ENCODE measurements at places on chromosomes 16 and 17.

GRCh38 chr17:39636587-39636926 lies 387 bp upstream of the STARD3 start:
- no peak for DNase-seq

DNA sequence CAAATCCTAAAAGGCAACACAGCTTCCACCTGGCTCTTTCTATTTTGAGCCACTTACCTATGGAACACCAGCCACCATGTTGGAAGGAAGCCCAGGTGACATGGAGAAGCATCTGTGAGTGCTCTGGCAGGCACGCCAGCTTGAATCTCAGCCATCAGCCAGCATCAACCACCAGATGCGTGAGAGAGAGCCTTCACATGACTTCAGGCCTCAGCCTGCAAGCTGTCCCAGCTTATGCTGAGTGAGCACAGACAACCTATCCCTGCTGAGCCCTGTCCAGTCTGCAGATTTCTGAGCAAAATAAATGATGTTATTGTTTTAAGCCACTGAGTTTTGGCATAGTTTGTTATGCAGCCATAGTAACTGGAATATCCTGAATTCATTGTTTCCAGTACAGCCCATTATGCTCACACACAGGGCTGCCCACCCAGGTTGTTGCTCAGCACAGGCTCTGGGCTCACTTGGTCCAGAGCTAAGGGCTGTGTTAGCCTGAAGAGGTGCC lies 35.1 kb downstream of the TMEM238L start:
- no peak for DNase-seq

- no peak for DNase-seq
These were observed 3.1 kb upstream of the CYTH1 start for GRCh38 chr17:78785011-78785662.

GRCh38 chr17:43671755-43672519 lies 10.2 kb upstream of the MEOX1 start:
- DNase-seq = no peak

DNA sequence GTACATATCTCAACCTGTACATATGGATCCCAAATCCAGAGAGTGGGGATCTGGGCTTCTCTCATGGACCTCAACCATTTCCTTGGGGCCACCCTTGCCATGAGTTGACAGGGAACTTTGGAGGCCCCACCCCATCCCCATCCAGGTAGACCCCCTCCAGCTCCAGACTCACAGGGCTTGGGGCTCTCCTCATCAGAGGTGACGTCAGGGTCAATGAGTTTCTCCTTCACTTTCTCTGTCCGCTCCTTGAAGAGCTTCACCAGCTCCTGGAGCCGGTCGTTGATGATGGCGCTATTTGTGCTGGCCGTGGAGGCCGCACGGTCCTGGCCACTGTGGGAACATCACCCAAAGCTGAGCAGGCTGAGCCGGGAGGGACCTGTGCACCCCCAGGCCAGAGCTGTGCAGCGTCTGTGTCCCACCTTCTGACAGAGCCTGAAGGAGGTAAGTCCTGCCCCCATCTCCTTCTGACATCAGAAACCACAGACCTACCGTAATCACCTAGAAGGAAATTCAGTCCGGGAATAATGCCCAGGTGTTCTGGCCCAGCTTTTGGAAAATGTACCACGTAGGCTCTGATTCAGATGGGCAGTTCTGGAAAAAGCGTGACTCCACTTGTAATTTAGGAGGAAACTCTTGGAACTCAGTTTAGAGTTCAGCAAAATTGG lies 50.6 kb downstream of the CNGB1 start:
- DNase-seq = no peak

DNA sequence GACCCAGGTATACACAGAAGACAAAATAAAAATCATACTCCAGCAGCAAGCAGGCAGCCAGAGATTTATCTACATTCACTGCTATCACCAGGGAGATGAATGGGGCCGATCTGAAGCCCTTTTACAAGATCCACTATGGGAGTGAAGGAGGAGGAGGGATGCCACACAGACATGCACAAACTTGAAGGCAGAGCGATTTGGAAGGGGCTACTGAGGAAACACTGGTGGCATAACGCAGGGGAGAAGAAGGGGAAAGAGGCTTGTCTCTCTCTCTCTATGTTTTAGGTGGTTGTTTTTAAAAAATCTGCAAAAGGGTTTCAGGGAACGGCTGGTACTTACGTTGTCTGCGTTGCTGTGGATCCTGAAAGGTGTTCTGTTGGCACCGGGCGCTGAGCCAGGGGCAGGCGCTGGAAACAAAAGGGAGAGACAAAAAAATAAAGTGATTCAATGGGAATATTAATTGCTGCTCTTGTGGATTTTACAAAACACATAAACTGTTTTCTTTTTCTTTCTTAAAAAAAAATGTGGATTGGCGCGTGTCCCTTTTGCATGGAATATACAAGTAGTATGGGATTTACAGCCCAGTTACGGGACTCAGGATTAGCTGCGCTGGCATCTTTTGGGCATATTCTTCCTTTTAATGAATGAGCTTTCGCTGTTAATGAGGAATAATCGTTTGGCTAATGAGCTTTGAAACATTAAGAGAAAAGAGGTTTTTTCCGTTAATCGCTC lies 255.3 kb upstream of the PMFBP1 start:
- DNase-seq = no peak

GRCh38 chr16:15811481-15812400 lies 45.1 kb downstream of the MYH11 start:
- DNase-seq = no peak

DNA sequence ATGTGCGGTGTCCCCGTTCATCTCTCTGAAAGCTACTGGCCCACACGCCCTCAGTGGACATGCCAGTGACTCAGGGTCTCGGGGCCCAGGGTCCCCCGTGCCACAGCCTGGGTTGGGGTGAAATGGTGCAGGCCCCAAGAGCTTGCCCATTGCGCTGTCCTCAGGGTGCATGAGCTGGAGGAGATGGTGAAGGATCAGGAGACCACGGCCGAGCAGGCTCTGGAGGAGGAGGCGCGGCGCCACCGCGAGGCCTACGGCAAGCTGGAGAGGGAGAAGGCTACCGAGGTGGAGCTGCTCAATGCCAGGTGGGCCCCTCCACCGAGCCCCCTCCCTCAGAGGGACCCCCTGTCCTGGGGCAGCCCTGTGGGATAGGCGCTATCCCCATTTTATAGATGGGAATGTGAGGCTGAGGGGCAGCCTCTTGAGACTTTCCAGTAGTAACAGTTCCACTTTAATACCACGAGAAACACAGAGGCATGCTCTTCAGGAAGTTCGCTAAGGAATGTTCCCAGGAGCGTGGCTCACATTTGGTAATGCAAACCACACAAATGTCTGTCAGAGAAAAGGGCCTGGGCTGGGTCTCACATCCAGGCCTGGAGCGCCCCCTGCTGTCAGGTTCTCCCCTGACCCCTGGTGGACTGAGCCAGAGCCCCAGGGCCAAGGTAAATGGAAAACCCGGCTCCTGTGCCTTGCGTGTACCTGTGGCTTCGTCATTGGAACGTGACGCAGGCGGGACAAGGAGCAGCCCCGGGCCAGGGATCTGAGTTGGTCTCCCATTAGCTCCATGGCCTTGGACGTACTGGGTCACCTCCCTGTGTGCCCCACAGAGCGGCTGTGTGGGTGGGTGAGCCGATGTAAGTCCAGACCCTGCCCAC lies 133.7 kb downstream of the RAB11FIP4 start:
- peak; percentile 75 for DNase-seq

- peak; percentile 35 for DNase-seq
These were observed 13.4 kb upstream of the ATP5MC1 start for GRCh38 chr17:48878920-48879898.

GRCh38 chr17:72365857-72366414 lies 245.1 kb downstream of the SOX9 start:
- DNase-seq = no peak

- no peak for DNase-seq
These were observed 7.9 kb upstream of the CLDN9 start for GRCh38 chr16:3004781-3005284.

DNA sequence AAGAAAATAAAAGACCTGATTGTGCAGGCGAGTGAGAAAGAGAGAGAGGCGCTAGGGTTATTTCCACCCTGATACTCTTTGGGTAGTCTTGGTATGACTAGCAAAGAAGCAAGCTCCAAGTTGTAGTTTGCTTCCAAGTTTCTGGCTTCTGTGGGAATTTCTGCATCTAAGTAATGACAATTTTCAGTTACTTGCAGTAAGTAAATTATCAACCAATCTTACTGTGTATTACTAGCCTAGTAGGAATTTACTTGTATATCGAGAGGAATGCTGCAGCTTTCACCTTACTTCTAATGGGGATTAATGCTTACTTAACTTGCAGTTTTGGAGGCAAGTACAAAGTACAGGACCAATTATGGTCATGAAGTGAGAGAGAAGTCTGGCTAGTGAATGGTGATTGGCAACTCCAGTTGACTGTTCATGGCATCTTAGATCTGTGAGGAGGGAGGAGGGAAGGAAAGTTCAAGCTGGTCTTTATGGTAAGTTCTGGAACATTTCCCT lies 31.9 kb downstream of the TENT4B start:
- no peak for DNase-seq

- no peak for DNase-seq
These were observed 16.2 kb upstream of the HNF1B start for GRCh38 chr17:37761059-37761458.

DNA sequence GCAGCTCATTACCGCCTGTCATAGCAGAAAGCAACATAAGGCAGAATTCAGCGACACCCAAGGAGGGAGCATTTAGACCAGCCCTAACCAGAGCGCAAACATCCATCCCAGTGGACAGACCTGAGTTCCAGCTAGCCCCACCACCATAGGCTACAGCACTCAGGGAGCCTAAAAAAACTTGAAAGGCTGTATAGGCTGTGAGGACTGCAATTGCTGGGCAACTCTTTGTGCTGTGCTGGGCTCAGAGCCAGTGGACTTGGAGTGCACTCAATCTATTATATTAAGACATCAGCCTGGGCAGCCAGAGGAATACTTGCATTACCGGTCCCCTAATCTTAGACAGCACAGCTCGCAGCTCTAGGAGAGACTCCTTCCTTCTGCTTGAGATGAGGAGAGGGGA lies 207.3 kb downstream of the KIF2B start:
- no peak for DNase-seq

GRCh38 chr16:87235810-87236515 lies 81.2 kb downstream of the C16orf95 start:
- DNase-seq = no peak

GRCh38 chr16:49698931-49699840 lies 156.7 kb downstream of the ZNF423 start:
- DNase-seq = no peak

- DNase-seq = no peak
These were observed 16.4 kb upstream of the RHBDF2 start for GRCh38 chr17:76517638-76518038.

GRCh38 chr17:44777394-44778348 lies 18.9 kb downstream of the ADAM11 start:
- no peak for DNase-seq

DNA sequence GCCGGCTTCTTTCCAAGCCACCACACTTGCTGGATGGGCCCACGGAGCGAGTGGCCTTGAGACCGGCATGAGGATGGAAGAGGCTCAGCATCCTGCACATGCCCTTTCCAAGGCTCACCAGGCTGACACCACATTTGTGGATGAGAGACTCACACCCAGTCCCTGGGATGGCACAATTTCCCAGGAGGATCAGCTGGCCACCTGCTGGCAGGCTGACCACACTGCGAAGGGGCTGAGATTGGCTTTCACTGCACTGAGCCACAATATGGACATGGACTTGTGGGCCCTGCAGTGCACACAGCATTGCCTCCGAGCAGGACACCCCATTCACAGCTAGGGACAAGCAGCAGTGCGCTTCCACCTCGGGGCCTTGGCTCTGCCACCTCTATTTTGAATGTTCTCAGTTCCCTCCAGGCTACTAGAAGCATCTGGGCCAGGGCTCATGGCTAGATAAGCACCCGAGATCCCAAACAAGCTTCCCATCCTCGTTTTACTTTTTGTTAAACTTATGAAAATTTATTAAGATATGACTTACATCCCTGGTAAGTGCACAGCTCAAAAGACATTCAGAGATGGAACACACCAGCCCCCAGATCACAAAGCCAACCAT lies 25.3 kb upstream of the KSR1 start:
- no peak for DNase-seq

DNA sequence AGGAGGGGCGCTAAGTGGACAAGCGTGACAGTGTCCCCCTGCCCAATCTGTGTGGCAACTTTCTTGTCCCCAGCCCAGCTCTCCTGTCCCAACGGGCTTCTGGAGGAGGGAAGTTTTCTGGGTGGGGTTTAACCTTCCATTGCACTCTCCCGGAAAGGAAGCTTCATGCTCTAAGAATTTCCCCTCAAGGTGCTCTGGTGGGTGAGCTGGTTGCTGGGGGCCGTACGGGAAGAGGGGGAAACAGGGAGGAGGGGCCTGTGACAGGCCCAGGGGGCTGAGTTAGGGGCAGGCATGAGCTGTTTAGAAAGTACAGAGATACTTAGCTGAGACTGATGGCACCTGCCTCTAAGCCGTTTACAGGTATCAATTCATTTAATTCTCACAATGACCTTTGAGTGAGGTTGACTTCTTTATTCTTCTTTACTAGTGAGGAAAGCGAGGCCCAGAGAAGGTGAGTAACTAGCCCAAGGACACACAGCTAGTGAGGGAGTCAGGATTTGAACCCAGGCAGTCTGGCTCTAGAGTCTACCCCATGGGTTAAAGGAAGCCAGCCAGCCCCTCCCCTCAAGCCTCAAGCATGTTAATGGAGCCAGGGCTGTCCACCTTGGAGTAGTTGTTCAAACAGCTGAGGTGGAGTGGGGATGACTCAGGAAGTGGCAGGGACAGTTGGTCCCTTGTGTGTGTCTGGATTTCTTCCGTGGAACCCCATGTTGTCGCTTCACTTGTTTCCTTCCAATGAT lies 18.9 kb downstream of the ADGRG1 start:
- no peak for DNase-seq

- no peak for DNase-seq
These were observed 104.1 kb upstream of the CORO6 start for GRCh38 chr17:29726715-29727252.

DNA sequence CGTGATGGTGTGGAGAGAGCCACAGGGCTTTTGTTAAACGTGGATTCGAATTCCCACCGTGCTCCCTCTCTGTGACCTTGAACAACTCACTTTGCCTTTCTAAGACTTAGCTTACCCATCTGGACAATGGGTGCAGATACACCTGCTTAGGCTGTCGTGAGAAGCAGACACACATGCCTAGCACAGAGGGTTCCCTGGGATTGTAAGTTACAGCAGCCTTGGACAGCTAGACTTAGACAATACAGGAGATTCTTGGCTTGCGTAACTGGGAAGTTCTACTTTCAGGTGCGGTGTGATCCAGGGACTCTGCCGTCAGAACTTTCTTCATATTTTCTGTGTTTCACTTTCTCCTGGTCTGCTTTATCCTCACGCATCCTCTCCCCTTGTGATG lies 127.0 kb downstream of the ABCC1 start:
- DNase-seq = no peak

GRCh38 chr16:142405-142967 lies 4.0 kb upstream of the NPRL3 start:
- DNase-seq = no peak

DNA sequence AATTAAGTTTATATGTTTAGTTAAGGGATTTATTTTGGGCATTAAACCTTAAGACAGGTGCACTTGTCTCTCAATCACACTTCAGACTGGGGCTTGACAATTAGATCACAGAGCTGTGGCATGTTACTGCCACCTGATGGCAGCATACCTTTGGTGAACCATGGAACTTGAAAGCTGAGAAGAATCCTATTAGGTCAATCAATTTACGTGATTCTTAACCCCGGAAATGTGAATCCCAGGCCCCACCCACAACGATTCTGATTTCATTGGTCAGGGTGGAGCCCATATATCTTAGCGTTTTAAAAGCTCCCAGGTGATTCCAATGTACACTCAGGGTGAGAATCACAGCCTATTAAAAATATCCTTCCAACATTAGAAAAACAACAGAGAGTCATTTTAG lies 91.0 kb downstream of the GSG1L start:
- peak; percentile 12 for DNase-seq

Measured in activated CD8-positive, alpha-beta memory T cell treated with anti-CD3 and anti-CD28 coated beads for 4 hours (primary cell).